Thoracic aorta (tissue), 2 donors: ENCODE measurements at places on chromosomes 13 and 19.

GRCh38 chr19:11191934-11192333 lies 5.4 kb downstream of the KANK2 start:
- DNase-seq: no peak
- peaks cover 28% of the 10 kb centered on the region for H3K36me3 ChIP-seq
- no peaks in the 10 kb centered on the region for H3K27me3 ChIP-seq
- peaks cover 51% of the 10 kb centered on the region for H3K4me1 ChIP-seq
- H3K4me3 ChIP-seq: no peak overlapping the region
- H3K27ac ChIP-seq: peak overlapping the region; percentile 95

DNA sequence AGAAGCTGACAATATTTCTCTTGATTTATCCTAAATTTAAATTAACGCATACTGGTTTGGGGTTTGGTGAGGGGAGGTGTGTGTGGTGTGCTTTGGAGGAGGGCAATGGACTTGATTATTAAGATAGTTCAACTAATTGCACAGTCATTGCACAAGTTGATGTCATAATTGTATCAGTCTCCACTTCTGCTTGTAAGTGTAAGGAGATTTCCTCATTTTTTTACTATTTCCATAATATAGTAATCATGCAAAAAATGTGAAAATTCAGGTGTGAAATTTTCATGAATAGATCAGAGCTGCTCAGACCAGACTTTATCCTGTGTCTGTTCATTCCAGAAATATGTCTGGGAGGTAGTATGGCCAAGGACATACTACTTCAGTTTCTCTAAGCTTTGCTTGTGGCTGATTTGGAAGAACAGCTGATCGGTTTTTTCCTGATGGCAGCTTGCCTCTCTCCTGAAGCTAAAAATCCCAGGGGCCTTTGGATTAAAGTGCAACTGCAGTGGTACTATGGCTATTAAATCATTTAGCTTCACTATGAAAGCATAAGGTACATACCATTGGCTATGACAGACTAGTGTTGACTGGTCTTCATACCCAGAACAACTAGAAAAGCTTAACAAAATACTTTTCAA lies 201.8 kb upstream of the MIR17HG start:
- H3K4me1 ChIP-seq: peaks cover 44% of the 10 kb centered on the region
- H3K27me3 ChIP-seq: no peaks in the 10 kb centered on the region
- H3K4me3 ChIP-seq: no peak overlapping the region
- H3K36me3 ChIP-seq: no peaks in the 10 kb centered on the region
- DNase-seq: no peak

DNA sequence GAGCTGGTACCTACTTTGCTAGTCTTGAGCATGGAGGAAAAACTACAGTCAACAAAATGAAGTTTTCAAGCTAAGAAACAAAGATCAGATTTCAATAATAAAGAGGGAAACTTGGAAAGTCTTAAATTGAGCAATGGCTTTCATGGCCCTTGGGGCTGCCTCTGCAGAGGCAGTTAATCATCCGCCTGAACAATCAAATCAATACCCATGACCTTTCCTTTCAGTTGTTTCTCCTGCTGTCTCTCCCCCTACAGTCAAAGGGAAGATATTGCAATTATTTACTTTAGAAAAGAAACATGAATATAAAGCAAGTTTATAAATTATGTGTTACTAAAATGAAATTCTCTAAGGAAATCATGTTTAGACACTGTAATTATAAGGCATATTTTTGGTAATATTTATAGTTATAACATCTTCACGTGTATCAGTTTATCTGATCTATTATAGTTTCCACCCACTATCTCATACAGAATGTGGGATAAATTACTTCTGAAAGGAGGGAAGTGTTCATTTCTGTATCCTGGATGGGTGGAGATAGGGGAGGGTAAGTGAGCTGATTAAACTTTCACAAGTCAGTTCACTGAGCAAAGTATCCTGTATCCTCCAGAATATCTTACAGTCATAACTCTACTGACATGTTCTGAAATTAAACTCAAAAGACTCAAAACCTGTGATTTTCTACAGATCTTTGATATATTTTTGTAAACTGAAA lies 72.4 kb upstream of the TSC22D1 start:
- no peaks in the 10 kb centered on the region for H3K36me3 ChIP-seq
- no peak overlapping the region for H3K27ac ChIP-seq
- DNase-seq: no peak
- no peaks in the 10 kb centered on the region for H3K27me3 ChIP-seq

DNA sequence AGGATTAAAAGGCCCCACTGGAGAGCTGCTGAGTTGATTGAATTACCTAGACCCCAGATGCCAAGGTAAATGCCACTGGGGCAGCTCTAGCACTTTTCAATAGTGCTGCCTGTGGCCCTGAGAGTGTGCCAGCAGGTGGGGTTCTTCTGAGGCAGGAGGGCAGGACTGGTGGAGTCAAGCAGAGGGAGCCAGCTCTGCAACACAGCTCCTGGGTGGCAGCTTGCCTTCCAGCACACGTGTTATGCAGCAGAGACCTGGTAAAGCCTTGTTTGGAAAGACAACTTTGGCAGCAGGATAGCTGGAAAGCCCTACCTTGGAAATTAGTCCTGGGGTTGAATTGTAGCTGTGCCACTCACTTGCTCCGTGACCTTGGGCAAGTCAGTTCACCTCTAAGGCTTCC lies 306.6 kb downstream of the ATP8A2 start:
- no peak overlapping the region for H3K4me3 ChIP-seq
- no peaks in the 10 kb centered on the region for H3K27me3 ChIP-seq
- H3K4me1 ChIP-seq: no peaks in the 10 kb centered on the region
- no peaks in the 10 kb centered on the region for H3K36me3 ChIP-seq

DNA sequence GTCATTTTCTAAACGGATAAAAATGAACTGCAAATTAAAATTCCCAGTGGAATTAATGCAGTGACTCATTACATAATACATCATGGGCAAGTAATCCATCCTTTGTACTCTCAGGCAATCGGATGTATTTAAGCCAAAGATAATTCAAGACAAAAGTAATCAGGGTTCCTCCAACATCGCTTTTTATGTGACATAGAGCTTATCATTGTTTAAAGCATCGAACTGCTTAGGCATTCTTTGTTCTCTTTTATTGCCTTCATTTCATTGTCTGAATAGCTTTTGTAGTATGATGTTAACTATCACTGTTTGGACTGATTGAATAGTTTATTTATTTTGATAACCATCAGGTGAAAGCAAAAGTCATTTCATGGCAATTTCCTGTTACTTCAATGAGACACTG lies 209.4 kb downstream of the ITGBL1 start:
- H3K4me3 ChIP-seq: no peak overlapping the region
- no peak for DNase-seq
- no peak overlapping the region for H3K27ac ChIP-seq
- H3K27me3 ChIP-seq: no peaks in the 10 kb centered on the region
- H3K36me3 ChIP-seq: no peaks in the 10 kb centered on the region
- peaks cover 5% of the 10 kb centered on the region for H3K4me1 ChIP-seq

GRCh38 chr13:50127726-50128291 lies 112.6 kb downstream of the KCNRG start:
- no peaks in the 10 kb centered on the region for H3K36me3 ChIP-seq
- H3K27ac ChIP-seq: no peak overlapping the region
- no peak for DNase-seq
- H3K4me1 ChIP-seq: peaks cover 8% of the 10 kb centered on the region
- peak overlapping the region; percentile 93 for H3K4me3 ChIP-seq

GRCh38 chr19:35729763-35730162 lies 12.0 kb downstream of the KMT2B start:
- H3K36me3 ChIP-seq: peaks cover 84% of the 10 kb centered on the region
- DNase-seq: no peak
- no peaks in the 10 kb centered on the region for H3K27me3 ChIP-seq
- no peak overlapping the region for H3K4me3 ChIP-seq
- no peak overlapping the region for H3K27ac ChIP-seq
- H3K4me1 ChIP-seq: no peaks in the 10 kb centered on the region

DNA sequence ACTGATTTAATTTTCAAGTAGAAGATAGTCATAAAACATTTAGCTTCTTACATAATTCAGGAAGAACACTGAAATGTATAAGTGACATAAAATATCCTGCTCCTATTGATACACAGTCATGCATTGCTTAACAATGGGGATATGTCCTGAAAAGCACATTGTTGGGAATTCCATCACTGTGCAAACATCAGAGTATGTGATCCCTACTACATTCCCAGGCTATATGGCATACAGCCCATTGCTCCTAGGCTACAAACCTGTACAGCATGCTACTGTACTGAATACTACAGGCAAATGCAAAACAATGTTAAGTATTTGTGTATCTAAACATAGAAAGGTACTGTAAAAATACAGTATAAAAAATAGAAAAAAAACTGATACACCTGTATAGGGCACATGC lies 723.9 kb upstream of the ARGLU1 start:
- H3K4me1 ChIP-seq: no peaks in the 10 kb centered on the region
- no peak for DNase-seq
- H3K36me3 ChIP-seq: no peaks in the 10 kb centered on the region
- no peak overlapping the region for H3K27ac ChIP-seq

- no peaks in the 10 kb centered on the region for H3K4me1 ChIP-seq
- DNase-seq: no peak
- no peak overlapping the region for H3K27ac ChIP-seq
- H3K4me3 ChIP-seq: no peak overlapping the region
Measured at GRCh38 chr13:99341969-99342722, 34.9 kb upstream of the GPR183 start.

- H3K36me3 ChIP-seq: no peaks in the 10 kb centered on the region
- DNase-seq: no peak
- H3K27ac ChIP-seq: no peak overlapping the region
- no peak overlapping the region for H3K4me3 ChIP-seq
- no peaks in the 10 kb centered on the region for H3K27me3 ChIP-seq
Measured at GRCh38 chr19:15286688-15287365, 45.5 kb downstream of the BRD4 start.

GRCh38 chr13:74256969-74257368 lies 122.8 kb upstream of the KLF12 start:
- H3K4me1 ChIP-seq: peaks cover 13% of the 10 kb centered on the region
- no peak for DNase-seq
- H3K27ac ChIP-seq: no peak overlapping the region
- H3K36me3 ChIP-seq: no peaks in the 10 kb centered on the region
- H3K4me3 ChIP-seq: no peak overlapping the region

- H3K4me1 ChIP-seq: no peaks in the 10 kb centered on the region
- no peaks in the 10 kb centered on the region for H3K27me3 ChIP-seq
- H3K36me3 ChIP-seq: peaks cover 21% of the 10 kb centered on the region
- peak; percentile 27 for DNase-seq
Measured at GRCh38 chr19:11496391-11497163, 9.1 kb downstream of the ZNF653 start.

DNA sequence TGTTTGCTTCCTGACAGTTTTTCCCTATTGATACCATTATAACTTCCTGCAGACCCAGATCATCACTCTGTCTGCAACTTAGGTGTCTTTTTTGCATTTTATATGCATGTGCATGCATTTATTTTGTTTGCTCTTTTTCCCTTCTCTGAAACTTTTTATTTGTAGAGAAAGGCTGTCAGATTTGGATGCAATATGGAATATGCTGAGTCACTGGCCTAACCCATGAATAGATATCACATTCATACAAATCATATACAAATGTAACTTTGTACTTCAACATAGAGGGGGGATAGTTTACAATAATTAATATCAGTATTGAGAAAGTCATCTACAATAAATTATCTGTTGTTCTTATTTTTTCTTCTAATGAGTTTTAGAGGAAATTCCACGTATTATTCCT lies 1465.0 kb downstream of the EFNB2 start:
- no peak for DNase-seq
- no peaks in the 10 kb centered on the region for H3K4me1 ChIP-seq
- no peaks in the 10 kb centered on the region for H3K27me3 ChIP-seq
- no peaks in the 10 kb centered on the region for H3K36me3 ChIP-seq
- no peak overlapping the region for H3K4me3 ChIP-seq

GRCh38 chr13:66974174-66974573 lies 256.0 kb downstream of the PCDH9 start:
- DNase-seq: no peak
- H3K4me1 ChIP-seq: no peaks in the 10 kb centered on the region
- no peak overlapping the region for H3K27ac ChIP-seq

GRCh38 chr19:14758816-14759215 lies 19.5 kb downstream of the ADGRE2 start:
- H3K27ac ChIP-seq: no peak overlapping the region
- H3K4me1 ChIP-seq: no peaks in the 10 kb centered on the region
- DNase-seq: no peak

DNA sequence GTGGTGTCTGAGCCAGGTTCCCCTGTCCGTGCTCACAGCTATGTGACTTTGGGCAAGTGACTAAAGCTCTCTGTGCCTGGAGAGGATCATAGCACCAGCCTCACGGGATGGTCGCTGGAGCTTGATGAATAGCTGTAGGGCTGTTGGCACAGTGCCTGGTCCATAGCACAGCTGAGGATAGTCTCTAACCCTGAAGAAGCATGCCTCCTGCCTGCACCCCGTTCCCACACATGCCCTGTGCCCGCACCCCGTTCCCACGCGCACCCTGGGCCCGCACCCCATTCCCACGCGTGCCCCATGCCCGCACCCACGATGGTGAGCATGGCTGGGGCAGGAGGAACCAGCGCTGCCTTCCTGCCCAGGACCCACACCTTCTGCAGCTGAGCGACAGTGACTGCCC lies 63.7 kb upstream of the F7 start:
- H3K4me3 ChIP-seq: no peak overlapping the region
- H3K4me1 ChIP-seq: no peaks in the 10 kb centered on the region
- no peak overlapping the region for H3K27ac ChIP-seq
- no peaks in the 10 kb centered on the region for H3K36me3 ChIP-seq
- H3K27me3 ChIP-seq: no peaks in the 10 kb centered on the region
- no peak for DNase-seq

- no peak overlapping the region for H3K4me3 ChIP-seq
- H3K36me3 ChIP-seq: no peaks in the 10 kb centered on the region
- no peak for DNase-seq
- no peaks in the 10 kb centered on the region for H3K4me1 ChIP-seq
- no peaks in the 10 kb centered on the region for H3K27me3 ChIP-seq
Measured at GRCh38 chr13:75771818-75772217, 135.7 kb downstream of the LMO7 start.

DNA sequence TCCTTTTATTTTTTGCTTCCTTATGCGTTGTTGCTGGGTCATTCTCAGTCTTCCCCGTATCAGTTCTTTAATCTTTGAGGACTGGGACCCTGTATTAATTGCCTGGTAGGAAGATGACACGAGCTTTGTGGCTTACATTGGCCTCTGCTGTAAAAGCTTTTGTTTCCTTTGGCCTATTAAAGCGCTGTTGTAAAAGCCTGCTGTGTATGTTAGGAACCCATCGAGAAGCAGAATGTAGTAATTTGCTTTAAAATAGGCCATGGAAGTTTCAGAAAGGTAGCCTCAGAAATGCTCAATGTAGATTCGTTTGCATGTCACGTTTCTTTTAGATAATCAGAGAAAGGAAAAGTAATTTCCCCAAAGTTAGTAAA lies 257.5 kb upstream of the STARD13 start:
- peak overlapping the region; percentile 82 for H3K4me3 ChIP-seq
- no peaks in the 10 kb centered on the region for H3K27me3 ChIP-seq
- peaks cover 20% of the 10 kb centered on the region for H3K4me1 ChIP-seq
- no peaks in the 10 kb centered on the region for H3K36me3 ChIP-seq
- peak overlapping the region; percentile 99 for H3K27ac ChIP-seq

DNA sequence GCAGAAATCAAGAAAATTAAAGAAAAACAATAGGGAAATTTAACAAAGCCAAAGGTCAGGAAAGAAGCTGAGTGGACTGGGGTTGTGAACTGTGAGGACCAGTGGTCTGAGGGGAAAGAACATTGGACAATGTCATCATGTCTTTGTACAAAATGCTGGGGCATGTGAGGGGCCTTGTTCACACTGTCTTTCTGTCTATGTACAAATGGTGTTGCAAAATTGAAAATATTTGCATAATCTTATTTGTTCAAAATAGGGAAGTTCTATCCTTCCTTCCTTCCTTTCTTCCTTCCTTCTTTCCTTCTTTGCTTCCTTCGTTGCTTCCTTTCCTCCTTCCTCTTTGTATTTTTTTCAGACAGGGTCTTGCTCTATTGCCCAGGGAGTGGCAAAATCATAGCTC lies 79.2 kb upstream of the SCEL start:
- no peaks in the 10 kb centered on the region for H3K27me3 ChIP-seq
- DNase-seq: no peak
- no peaks in the 10 kb centered on the region for H3K36me3 ChIP-seq
- H3K27ac ChIP-seq: no peak overlapping the region
